ENCODE measurements at places on chromosomes 6 and 20.

DNA sequence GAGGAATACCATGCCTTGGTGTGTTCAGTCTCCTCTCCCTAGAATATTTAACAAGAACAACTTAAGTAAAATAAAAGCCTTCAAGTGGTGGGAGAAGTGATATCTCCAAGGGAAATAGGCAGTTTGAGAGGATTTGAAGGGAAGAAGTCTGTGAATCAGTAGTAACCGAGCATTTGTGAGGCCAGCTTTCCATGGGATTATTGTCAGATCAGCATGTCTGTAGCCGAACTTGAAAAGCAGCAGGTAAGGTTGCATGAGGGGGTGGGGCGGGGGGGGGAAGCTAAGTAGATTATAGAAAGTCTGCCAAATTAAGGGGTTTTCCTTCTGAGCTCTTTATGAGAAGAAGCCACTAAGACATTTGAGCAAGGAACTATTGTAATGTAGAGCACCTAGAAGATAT lies 92.6 kb downstream of the GRIK2 start:
- no peak for DNase-seq

- DNase-seq, result no peak
Measured at GRCh38 chr6:138451043-138451442, 47.0 kb downstream of the HEBP2 start.

GRCh38 chr6:148998704-148999103 lies 251.9 kb downstream of the UST start:
- DNase-seq, result no peak

GRCh38 chr6:139146317-139146726 lies 11.4 kb downstream of the HECA start:
- DNase-seq, result no peak

- DNase-seq, result no peak
Measured at GRCh38 chr6:68139130-68139529, 496.0 kb upstream of the ADGRB3 start.
